Activated naive CD4-positive, alpha-beta T cell treated with anti-CD3 and anti-CD28 coated beads, Interleukin-2, amount 10 ng/mL, durations not matched to agents 7 days and 5 days (primary cell): ENCODE measurements at places on chromosomes 5 and 9.

DNA sequence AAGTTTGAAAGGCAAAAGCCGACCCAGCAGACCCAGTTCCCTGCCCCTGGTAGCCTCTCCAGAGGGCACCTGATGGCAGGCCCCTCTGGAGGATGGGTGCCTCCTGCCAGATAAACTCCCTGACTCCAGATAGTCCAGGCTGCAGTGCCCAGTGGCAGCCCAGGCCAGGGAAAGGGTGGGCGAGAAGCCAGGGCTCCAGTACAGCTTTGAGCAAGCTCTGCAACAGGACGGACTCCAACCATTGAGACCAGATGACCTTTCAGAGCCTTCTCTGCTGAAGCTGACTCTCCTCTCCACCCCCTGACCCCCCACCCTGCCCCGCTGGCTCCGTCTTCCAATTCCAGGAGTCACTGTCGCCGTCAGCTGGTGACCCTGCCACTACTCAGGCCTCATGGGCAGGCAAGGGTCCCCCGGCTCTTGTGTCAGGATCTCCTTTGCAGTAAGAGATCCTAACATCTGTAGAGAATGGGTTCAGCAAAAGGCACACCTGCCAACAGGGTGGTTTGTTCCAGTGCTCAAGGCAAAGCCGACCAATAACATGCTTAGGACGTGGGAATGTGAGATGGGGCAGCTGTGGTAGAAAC lies 15.5 kb upstream of the FCN1 start:
- DNase-seq, result no peak

GRCh38 chr5:43281840-43282658 lies 31.2 kb downstream of the HMGCS1 start:
- DNase-seq, result no peak

DNA sequence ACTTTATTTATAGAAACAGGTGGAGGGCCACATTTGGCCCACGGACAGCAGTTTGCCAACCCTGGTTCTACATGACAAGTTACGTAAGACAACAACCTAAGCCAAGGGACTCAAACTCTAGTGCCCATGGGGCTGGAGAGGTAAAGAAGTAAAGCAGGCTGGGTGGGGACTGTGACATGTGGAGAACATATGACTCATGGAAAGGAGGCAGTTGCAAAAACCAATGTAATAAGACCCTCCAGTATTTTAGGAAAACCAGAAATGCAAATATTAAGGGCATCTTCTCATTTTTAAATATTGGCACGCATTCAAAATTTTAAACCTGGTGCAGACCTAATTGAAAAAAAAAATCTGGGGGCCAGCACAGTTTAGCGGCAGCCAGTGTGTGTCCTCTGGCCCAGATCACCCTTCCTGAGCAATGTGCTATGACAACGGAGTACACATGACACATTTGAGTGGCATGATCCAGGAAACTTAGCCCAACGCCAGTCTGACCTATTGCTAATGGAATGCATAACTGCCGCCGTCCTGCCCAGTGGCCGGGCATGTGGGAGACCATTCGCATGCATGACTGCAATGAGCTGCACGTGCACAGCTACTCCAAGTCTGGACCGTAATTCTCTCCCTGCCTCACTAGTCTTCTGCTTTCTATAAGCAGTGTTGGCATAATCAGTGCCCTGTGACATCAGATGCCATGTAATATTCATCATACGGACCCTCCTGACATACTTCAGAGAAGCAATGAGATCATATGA lies 97.2 kb downstream of the SH3TC2 start:
- DNase-seq, result no peak

DNA sequence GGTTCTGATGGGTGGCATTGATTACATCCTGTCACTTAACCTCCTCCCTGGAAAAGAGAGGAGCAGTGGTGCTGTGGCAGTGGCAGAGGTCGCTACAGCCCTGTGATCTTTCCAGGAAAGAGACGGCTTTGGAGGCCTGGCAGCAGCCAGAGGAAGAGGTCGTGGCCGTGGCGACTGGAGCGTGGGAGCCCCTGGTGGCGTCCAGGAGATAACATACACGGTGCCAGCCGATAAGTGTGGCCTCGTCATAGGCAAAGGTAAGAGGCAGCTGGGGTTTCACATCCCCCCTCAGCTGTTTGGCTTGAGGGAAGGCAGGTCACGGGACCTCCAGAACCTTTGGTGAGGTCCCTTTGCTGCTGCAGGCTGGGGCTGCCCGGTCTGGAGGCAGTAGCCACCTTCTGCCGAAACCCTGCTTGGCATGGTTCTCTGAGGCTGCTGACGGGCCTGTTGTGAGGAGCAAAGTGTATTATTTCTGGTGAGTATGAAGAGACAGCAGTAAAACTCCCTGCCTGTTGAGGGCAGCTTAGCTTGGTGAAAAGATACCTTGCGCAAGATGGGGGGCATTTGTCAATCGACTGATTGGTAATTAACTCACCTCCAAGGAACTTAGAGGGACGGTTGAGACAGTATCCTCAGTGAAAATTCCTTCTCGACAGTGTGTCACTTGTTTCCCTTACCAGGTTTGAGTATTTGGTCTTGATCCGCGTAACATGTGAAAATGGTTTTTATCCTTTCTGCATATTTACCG lies 38.0 kb upstream of the PRDM12 start:
- DNase-seq, result no peak

DNA sequence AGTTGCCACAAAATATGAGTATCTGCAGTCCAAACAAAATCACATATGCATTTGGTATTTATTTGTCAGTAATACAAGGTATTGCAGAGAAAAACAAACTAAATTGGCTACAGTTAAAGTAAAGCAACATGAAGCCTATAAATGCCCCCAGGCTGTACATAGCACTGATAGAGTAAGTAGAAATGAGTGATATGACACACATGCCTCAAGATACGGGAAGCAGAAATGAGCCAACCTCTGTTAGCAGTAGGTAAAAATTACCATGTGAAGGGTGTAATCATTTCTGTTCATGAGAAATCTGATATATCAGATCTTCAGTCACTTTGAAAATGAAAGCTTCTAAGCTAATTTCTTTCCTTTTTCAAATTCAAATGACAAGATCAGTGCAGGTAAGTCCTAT lies 131.1 kb downstream of the CHSY3 start:
- no peak for DNase-seq

DNA sequence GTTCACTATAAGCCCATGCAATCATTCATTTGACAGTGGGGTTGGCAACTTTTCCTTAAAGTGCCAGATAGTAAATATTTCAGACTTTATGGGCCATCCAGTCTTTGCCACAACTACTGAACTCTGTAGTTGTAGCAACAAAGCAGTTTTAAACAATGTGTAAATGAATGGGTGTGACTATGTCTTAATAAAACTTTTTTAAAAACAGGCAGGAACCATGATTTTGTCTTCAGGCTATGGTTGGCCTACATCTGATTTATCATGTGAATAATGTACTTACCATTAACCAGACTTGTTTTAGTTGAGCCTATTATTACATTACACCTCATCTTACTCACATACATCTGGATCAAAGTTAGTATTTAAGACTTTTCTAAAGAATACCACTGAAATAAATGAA lies 361.6 kb downstream of the GABRG2 start:
- DNase-seq, result no peak

DNA sequence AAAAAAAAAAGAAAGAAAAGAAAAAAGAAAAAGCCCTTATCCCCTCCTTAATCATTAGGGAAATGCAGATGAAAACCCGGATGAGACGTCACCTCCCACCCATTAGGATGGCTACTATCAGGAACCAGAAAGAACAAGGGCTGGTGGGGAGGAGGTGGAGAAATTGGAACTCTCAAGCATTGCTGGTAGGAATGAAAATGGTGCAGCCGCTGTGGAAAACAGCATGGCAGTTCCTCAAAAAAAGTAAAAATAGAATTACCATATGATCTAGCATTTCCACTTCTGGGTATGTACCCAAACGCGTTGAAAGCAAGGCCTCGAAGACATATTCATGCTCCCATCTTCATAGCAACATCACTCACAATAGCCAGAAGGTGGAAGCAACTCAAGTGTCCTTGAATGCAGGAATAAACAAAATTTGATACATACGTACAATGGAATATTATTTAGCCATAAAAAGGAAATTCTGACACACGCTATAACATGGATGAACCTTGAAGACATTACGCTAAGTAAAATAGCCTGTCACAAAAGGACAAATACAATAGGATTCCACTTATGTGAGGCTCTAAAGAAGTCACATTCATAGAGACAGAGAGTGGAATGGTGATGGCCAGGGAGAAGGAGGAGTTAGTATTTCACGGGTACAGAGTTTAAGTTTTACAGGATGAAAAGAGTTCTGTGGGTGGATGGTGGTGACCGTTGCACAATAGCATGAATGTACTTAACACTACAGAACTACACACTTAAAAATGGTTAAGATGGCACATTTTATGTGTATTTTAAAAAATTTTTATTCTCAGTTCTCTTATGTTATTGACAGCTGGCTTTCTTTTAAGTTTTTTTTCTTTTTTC lies 166.8 kb upstream of the IER5L start:
- DNase-seq, result no peak

- no peak for DNase-seq
These were observed 527.8 kb downstream of the AGTPBP1 start for GRCh38 chr9:85213650-85214607.

GRCh38 chr9:86337469-86338108 lies 16.6 kb downstream of the TUT7 start:
- no peak for DNase-seq

DNA sequence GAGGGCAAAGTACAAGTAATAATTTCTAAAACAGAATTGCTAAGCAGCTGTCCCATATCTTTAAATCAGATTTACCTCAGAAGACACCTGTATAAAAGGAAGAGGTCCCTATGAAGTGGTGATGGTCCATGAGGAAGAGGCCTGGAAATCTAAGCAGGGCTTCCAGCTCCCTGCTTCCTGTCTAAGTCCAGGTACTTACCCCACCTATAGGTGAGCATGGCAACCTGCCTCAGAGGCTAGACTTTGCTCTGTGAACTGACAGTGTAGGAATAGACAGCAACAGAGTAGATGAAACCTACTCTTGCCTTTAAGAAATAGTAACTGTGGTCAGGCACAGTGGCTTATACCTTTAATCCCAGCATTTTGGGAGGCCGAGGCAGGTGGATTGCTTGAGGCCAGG lies 55.8 kb upstream of the ARRDC3 start:
- DNase-seq, result no peak

DNA sequence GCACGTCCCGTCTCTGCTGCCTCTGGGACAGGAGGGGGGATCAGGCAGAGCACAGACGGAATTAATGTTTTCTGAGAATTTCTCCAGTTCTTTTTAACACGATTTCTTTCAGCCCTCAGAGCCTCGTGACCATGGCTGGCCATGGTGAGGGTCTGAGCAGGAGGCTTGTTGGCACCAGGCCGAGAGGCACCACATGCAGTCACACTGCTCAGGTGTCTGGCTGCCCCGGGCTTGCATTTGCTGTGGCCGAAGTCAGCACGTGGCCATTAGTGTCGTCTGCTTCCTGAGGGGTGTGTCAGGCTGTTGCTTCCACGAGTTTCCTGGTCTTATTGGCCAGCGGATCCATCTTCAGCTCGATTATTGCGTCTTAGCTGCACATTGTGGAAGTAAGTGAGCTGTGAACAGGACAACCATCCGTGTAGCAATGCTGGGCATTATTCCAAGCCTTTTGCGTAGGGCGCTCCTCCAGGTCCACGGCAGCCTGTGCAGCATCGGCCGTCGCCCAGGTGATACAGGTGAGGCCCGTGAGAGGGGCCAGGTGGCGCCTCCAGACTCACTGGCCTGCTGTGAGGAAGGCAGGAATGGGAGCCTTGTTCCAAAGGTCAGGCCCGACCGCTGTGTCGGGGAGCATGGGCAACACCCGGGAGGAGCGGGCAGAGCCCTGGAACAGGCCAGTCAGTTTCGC lies 114.2 kb upstream of the CACNA1B start:
- no peak for DNase-seq

DNA sequence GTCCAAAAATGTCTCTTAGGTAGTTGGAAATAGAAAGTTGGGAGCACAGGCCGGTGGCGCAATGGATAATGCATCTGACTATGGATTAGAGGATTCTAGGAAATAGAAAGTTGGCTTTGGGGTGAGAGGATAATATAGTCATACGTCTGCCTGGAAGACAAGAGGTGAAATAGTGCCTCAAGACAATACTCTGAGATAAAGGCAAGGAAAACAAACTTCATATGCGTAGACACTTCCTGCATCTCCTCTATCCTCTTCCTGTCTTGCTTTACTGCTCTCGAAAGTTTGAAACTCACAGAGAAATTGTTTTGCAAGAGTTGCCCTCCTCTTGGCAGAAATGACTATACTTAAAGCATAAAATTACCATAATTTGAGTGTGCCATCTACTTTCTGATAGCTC lies 153.2 kb upstream of the FBXL7 start:
- DNase-seq, result no peak

DNA sequence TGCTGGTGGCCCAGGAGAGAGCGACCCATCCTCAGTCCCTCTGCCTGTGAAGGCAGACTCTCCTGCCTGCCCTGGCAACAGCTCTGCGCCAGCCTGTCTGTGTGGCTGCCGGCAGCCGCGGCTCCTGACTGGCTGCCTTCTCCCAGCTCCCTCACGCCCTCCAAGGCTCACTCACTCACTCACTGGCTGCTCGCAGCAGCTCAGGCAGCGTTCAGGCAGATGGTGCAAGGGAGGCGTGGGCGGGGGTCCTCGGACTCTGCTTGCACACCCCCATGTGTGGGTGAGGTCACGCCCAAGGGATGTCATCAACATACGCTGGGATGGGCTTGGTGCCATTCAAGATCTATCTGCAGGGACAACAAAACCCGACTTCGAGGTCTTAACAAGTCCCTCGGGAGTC lies 66.7 kb downstream of the DAB2IP start:
- DNase-seq, result no peak

- DNase-seq, result no peak
These were observed 168.5 kb downstream of the DOCK2 start for GRCh38 chr5:169805527-169805934.

DNA sequence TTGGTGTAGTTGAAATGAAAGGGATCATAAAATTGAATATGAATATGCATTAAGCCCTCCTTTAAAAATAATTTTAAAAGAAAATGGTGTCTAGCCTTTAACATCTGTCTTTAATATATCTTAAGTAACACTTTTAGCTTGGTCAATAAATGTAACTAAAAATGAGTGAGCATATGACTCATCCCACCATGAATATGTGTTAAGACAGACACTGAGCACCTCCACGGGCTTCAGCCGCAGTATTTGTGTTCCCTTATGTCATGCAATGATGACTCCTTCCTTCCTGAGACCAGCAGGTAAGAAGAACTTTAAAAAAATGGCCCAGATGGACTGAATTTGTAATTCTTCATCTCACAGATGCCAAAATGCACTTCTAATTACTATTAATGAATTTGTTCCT lies 563.2 kb downstream of the NR2F1-AS1 start:
- DNase-seq, result no peak

GRCh38 chr5:3311433-3311832 lies 284.2 kb upstream of the IRX1 start:
- no peak for DNase-seq

GRCh38 chr9:110604171-110604601 lies 24.6 kb upstream of the SVEP1 start:
- DNase-seq, result no peak

DNA sequence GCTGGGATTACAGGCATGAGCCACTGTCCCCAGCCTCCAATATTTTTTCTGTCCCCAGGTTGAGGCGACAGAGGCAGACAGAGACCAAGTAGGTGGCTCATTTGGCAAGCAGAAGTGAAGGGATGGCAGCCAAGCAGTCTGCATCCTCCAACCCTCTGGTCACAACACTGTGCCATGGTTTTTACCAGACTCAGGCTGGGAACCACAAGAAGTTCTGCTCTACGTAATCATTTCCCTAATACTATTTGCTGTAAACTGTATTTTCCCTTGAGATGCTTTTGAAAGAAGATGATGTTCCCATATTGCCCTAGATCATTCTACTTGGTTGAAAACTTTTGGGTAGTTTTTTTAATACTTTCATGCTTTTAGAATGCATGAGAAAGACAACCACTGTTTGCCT lies 40.5 kb downstream of the PTTG1 start:
- no peak for DNase-seq

- no peak for DNase-seq
These were observed 263.8 kb downstream of the FBXL7 start for GRCh38 chr5:15763754-15764153.
